GM20000 (cell line): ENCODE measurements at places on chromosomes 12 and 14.
A peak's percentile ranks its signal among the peaks of the same experiment; 100 is the strongest.

DNA sequence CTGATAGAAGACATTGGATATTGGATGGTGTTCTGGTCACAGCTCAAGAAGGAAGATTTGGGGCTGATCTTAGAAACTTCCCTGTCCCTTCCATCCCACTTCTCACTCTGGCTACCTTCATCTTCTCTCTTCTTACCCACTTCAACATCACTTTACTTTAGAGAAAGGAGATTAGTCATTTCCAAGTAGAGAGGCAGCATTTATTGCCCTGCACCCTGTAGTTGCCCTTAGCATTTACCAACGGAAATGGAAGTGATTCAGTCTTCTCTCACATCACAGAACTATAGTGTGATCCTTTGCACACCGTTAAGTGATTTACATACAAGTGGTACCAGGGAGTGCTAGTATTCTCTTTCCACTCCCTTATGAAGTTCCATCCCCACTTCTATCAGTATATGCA, 52.4 kb downstream of the PHLDA1 start:
- DNase-seq, result no peak

GRCh38 chr12:113040722-113041171, 15.8 kb upstream of the DTX1 start:
- DNase-seq, result no peak

- DNase-seq, result peak; percentile 19
Observed at GRCh38 chr12:14769466-14769968, 33.8 kb downstream of the WBP11 start.

- DNase-seq, result no peak
Observed at GRCh38 chr14:88698651-88699050, 94.1 kb downstream of the EML5 start.

DNA sequence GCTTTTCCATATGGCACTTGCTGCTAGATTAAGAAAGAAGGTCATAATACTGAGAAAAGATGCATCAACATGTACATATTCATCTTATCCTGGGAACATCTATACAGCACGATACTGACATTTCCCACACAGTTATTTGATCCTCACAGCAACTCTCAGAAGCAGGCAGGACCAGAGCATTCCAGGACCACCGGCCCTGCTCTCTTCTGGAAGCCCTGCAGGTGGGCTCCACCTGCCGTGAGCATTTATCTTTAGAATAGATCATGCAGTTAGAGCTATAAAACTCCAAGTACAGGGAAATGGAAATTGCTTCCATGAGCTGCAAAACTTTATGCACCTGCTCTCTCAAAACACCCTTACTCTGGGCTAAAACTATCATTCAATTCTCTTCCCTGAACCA, 5.5 kb upstream of the BDKRB1 start:
- DNase-seq, result no peak

GRCh38 chr12:52655720-52656124, 3.7 kb upstream of the KRT2 start:
- no peak for DNase-seq

DNA sequence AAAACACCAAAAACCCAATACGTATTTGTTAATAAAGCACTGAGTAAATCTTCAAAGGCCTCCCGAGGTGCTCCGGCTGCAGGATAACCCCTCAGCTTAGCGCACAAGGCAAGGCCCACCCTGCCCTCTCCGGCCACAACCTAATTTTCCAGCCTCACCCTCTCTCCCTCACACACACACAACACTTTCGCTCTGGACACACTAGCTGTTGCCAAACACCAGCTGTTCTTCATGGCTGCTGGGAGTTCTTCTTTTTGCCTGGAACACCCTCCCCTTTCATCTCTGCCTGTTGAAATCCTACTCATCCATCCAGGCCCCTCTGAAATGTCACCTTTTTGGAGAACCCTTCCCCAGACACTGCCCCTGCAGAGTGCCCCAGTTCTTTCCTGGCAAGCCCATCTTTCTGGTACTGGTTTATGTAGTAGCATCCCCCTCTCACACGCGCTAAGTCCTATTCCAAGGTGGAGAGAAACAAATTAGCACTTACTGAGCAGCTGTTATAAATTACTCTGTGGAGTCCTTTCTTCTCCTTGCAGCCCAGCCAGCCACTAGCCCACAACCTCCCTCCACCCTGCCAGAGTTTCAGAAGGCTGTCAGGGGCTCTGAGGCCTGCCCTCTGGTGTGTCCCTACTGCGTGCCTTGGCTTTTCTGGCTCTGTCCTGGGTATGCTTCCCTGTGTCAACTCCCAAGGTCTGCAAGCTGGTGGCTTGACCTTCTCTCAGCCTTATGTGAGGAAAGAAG, 805 bp upstream of the CRACR2A start:
- no peak for DNase-seq

- no peak for DNase-seq
Observed at GRCh38 chr12:11794751-11795150, 145.3 kb downstream of the ETV6 start.

- DNase-seq, result no peak
Observed at GRCh38 chr14:70084226-70084625, 104.5 kb downstream of the SLC8A3 start.

DNA sequence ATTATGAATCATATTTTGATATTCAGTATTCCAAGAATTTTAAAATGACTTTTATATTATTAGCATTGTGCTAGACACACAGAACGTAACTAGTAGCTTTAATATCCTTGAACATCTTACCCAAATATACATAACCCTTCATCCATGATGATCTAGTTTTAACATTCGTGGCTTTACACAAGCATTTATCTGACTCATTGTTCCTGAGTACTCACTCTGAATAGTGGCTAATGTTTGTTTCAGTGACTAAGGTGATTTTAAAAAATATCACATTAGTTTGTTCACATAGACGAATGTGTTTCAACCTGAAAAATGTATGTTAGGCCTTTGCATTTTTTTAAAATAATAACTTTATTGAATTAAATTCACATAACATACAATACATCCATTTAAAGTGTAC, 80.0 kb upstream of the PTPRQ start:
- DNase-seq, result no peak

DNA sequence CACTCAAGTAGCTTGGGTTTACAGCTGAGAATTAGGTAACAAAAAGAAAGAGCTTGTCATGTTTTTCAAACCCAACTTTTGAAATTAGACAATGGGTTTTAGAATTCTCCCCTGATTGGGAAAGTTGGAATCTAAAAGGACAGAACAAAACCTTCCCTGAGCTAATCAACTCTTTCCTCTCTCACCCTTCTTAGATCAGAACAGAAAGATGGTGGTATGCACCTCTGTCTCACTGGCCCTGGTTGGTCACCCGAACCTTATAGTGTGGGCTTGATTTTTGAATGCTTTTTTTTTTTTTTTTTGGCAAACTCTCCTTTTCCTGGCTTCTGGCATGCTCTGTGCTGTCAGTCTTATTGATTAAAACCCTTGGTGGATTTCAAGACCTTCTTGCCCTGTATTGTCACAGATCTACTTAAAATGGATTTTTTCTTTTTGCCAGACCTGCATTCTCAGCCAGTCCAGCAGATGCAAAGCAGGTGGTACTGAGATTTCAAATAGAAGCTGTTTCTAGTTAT, 251.1 kb upstream of the RMST start:
- DNase-seq, result no peak

DNA sequence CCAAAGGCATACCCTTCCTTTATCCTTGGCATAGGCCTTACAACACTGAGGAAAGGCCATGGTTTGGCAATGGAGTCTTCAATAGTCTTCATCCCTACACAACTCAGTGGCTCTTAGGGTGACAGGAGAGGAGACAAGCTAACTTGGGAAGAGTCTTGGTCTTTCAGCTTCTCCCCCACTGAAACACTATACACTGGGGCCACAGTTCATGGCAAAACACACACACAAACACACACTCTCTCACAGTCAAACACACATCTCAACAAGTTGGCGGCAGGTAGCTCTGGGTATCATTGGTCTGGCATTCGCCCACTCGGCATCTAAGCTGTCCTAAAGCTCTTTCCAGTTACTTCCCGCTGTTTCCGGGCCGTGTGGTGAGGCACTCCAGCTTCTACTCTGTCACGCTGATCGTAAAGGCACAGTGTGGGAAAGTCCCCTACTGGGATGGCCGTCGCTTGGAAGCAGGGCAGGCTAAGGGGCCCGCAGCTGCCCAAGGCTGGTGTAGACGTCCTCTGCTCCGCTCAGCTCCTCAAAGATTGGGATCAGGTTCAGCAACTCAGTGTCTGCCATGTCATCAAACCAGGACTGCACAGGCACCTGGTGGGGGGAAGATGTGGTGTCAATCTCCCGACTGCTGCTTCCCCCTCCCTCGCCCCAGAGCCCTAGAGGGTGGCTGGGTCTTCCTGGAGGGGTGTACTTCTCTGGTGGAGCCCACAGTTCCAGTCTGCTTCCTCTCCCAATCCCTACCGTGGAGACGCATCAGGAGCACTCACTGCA, 4.8 kb upstream of the AVIL start:
- DNase-seq, result no peak

- no peak for DNase-seq
Observed at GRCh38 chr12:5912437-5913334, 32.4 kb downstream of the ANO2 start.

DNA sequence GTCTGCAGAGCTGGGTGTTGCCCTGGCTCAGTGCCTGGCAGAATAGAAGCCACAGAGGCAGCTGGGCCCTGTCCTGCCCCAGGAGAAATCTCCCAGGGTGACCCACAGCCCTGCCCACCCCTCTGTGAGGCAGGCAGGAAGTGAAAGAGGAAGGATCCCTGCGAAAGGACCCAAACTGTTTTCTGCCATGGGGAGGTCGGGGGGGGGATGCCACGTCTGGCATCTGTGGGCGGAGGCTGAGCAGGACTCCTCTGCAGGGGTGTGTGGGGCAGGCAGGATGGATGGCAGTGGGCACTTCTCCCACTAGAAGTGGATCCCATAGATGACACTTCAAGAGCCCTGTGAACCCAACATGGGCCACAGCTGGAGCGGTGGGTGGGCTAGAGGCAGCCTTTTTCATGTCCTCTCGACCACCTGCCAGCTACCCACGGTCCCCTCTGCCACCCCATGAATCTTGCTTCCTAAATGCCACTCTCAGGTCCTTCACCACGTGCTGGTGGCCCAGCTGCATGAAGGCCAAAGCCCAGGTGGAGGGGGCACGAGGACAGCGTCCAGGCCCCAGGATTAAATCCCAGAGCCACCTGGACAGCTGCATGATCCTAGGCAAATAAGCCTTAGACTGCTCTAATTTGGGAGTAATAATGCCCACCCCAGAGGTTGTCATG, 3.6 kb downstream of the PAPLN start:
- peak; percentile 26 for DNase-seq

- DNase-seq, result no peak
Observed at GRCh38 chr14:44653641-44654040, 146.6 kb upstream of the FSCB start.

DNA sequence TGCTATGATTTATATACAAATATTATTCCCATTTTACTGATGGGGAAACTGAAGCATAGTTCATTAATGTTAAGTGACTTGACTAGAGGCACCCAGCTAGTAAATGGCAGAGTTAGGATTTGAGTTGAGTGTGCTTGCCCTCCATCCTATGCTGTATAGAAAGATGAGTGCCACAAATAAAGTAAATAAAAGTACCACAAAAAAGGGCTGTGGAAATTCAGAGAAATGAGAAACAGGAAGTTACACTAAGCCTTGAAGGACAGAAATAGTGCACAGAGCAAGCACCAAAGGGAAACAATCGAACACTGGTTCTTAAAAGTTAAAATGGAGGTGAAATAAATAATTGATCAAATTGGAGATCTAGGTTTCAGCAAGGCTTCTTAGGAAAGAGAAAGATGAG, 9.2 kb upstream of the ABCD2 start:
- DNase-seq, result peak; percentile 4

DNA sequence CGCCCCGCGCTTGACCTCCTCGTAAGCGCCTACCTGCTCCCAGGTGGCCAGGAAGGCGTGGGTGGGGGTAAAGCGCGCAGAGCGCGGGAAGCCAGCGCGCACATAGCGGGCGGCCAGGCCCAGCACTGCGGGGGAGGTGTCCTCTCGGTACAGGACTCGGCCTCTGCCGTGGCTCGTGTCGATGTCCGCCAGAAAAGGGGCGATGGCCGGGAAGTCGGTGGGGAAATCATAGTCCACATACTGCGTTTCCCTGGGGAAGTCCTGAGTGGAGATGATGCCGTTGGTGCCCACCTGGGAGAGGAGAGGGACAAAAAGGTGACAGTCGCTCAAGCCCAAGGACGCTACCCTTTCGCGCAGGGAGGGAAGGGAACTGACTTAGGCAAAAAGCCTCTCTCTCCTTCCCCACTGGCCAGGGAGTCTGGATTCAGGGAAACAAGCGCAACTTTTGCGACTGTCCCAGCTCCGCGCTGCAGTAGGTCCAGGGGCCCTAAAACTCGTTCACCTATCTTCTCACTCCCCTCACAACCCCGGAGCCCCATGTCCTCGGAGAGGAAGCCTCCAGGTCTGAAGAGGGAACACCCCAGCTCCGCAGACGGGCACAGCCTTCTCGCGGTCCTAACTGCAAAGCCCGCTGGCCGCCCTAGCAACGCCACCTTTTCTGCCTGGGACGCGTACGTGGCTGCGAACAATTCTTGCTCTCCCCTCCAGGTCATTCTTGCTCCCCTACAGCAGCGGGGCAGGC, 815 bp downstream of the NID2 start:
- peak; percentile 41 for DNase-seq

GRCh38 chr12:27535318-27535717, 11.3 kb downstream of the PPFIBP1 start:
- no peak for DNase-seq

DNA sequence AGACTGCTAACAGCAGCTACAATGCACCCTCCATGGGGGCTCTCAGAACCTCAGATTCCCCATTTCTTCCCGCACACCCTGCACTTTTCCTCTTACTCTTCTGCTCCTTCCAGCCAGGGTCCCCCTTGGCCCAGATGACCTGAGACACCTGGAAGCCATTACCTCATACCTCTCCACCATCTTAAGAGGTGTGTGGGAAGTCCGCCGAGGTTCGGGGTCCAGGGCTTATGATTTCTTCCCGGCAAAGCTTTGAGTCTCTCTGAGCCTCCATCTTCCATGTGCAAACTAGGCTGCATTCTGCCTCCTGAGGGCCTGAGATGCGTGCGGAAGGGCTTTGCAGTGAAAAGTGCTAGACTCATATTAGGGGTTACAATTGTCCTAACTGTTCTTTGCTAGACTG, 5.3 kb downstream of the GSC start:
- DNase-seq, result no peak

GRCh38 chr14:67389811-67390534, 22.0 kb downstream of the PLEK2 start:
- no peak for DNase-seq
